ENCODE measurements at places on chromosomes 7 and 10. TPM values are rescaled to one million over a fixed set of nuclear protein-coding genes. Genes with fewer than 3 reads are reported as not detected.

The FOXI2 gene
- total RNA-seq, result not detected

The LRRC4 gene
- 2.4 TPM for total RNA-seq

GRCh38 chr10:55786461-55787050 lies 574.5 kb downstream of the ZWINT start:
- no peak for DNase-seq

DNA sequence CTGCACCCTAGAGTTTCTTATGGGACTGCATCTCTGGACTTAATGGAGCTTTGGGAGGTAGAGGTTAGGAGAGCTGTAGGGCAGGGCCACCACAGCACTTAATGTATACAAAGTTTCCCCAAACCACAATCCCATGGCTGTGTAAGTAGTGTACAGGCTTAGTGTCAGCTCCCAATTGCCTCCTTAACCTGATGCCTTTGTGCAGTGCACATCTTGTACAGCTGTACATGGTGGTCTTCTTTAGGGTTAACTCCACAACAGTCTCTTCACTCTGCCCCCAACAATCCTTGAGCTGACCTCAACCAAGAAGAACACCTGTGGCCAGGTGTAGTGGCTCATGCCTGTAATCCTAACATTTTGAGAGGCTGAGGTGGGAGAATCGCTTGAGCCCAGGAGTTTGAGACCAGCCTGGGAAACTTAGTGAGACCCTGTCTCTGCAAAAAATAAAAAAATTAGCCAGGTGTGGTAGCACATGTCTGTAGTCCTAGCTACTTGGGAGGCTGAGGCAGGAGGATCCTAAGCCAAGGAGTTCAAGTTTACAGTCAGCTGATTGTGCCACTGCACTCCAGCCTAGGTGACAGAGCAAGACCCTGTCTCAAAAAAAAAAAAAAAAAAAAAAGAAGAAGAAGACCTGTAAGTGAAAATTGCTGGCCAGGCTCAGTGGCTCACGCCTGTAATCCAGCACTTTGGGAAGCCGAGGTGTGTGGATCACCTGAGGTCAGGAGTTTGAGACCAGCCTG lies 6.8 kb downstream of the PLAU start:
- DNase-seq, result no peak

- no peak for DNase-seq
These were observed 4.8 kb upstream of the REPIN1 start for GRCh38 chr7:150363872-150364271.

DNA sequence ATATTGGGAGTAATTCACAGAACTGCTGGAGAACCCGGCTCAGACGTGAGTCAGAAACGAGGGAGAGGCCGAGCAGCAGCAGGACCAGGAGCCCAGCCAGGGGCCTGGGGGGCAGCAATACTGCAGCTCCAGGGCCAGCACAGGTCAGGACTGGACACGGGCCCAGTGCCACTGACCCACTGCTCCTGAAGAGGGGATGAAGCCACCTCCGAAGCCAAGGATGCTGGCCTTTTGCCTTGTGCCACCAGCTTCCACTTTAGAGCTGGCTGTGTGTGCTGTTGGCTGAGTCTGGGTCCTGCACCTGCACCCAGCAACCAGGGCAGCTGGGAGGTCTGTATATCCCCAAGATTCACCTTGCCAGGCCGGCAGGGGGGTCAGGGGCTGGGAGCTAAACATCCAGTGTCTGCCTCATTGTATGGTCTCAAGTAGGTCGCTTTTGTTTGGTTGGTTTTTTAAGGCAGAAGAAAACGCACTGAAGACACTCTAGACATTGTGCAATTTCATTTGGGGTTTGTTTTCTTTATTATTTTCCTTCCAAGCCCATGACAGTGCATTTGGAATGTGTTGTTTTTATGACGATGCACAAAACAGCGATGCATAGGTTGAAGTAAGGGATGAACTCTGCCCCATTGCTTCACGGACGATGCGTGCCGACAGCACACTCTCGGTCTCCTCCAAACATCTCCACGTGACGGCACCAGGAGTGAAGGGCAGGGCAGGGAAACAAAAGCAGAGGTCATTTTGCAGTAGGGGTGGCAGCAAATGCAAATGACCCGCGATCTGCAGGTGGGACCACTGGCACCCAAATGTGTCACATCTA lies 27.7 kb upstream of the INSIG1 start:
- DNase-seq, result no peak

DNA sequence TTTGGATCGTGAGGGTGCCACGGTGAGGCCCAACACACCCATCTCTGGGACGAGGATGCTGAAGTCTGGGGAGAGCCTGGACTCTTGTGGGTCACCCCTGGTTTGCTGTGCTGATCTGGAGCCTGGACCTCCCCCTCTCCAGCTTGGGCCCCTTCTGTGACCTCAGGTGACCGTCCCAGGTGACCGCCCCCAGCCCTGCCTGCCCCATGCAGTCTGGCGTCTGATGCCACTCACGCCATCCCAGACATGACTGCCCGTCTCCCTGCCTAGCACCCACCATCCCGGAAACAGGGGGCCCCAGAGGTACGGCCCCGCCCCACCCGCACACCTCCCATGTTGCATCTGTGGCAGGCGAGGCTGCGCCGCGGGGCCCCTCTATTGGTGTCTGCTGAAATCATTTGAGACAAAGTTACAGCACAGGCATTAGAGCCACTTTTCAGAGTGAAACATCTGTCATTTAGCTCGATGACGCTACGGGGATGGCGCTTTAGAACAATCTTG lies 21.1 kb downstream of the UNCX start:
- DNase-seq, result no peak

DNA sequence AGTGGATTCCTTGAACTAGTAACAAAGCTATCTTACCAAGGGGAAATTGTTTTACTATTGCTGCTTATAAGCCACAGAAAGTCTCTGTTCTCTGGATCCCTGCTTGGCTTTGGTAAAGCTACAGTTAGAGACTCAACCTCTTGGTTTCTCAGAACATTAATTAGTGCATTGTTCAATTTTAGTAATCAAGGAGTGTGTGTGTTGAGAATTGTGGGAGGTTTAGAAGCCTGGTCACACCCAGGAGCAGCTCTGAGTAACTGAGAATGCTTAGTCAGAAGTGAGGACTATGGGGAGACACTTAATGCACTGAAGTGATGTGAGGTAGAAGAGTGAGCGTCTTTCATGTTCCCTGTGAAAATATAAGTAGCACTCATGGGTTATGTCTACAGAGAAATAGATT lies 8.2 kb upstream of the ACTA2 start:
- no peak for DNase-seq

GRCh38 chr7:87435546-87435945 lies 39.9 kb downstream of the ABCB4 start:
- no peak for DNase-seq

Data from HFFc6 (cell line).